ENCODE measurements at places on chromosomes 1 and 21. TPM values are rescaled to one million over a fixed set of nuclear protein-coding genes. Genes with fewer than 3 reads are reported as not detected.

The RAVER2 gene
- 4.6 TPM for total RNA-seq

The BARHL2 gene
- not detected for total RNA-seq

The AKR7A3 gene
- total RNA-seq, result 0.62 TPM

The RAB42 gene
- 3.2 TPM for total RNA-seq

The RCOR3 gene
- total RNA-seq, result 23.2 TPM

The CASQ2 gene
- total RNA-seq, result not detected
